ENCODE measurements at places on chromosomes 16 and 17. TPM values are rescaled to one million over a fixed set of nuclear protein-coding genes. Genes with fewer than 3 reads are reported as not detected.
A peak's percentile ranks its signal among the peaks of the same experiment; 100 is the strongest.

DNA sequence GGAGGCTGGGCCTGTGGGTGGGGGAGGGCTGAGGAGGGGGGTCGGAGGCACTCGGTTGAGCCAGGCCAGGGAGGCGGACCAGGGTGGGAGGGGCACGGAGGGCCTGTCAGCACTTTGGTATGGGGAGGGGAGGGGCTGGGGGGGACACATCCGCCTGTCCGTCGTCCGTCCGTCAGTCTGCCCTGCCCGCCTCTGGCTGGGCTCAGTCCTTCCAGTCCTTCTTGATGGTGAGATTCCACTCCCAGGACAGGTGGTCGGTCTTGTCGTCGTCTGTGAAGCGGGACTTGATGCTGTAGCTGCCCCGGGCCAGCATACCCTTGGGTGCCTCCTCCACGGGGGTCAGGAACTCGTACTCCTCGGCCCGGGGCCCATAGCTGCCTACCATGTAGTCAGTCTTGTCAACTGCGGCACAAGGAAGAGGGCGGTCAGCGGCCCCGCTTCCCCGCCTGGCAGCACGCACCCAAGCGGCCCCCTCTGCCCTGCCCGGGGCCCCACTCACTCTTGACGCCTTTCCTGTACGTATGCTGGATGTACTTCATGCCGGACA, 2.4 kb downstream of the ARHGDIA start:
- DNase-seq: no peak

- DNase-seq: no peak
Measured at GRCh38 chr16:66746682-66747081, 4.7 kb downstream of the DYNC1LI2 start.

DNA sequence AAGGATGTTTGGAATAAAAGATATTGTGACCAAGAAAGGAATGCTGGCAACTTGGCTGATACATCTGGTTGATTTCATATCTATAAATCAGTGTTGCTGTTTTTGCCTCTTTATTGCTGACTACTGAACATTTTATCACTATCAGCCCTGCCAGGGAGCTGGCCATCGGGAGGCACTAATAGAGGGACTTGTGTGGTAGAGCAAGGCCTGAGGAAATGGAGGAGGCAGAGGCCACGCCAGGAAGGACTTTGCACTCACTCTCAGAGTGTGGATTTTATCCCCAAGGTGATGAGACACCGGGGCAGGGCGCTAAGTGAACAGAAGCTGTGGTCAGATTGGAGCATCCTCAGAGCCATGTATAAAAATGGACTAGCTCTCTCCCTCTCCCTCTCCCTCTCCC, 9.3 kb upstream of the CYB561 start:
- no peak for DNase-seq

- DNase-seq: no peak
Measured at GRCh38 chr17:41793784-41794539, 7.5 kb upstream of the JUP start.

DNA sequence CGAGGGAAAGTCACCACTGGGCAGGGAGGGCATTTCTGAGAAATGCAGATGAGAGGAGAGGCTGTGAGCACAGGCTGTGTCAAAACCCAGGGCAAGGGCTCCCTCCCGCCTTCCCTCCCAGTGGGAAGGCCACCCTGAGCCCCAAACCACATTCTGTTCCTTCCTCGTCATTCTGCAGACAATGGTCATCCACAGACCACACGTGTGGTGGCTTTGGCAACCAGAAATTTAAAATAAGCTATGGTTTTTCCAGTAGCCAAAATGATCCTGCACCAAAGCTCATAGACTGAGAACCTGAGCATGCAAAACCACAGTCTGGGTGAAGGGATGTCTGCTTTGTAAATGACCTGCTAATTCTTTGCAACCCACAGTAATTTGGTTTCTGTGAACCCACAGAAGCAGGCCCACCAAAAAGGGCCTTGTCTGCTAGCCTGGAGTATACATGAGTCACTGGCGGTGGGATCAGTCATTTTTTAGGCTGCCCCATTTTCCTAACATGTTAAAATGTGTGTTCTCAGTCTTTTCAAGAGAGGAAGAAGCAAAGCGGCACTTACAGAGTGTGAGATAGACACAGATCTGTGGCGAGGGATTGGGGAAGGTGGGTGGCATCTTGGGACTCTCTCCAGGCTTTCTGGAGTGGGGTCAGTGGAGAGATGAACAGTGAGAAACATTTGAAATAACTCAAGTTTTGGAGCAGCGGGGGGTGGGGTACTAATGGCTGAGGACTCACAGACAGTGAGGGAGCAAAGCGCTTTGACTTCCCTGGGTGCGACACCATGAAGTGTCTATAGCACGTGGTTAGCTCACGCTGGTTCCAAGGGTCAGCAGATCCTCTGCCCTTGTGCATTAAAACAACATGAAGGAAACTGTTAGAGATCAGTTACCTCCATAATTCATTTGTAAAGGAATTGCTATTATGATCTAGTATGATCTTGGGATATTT, 20.5 kb downstream of the GRB7 start:
- peak; percentile 43 for DNase-seq

DNA sequence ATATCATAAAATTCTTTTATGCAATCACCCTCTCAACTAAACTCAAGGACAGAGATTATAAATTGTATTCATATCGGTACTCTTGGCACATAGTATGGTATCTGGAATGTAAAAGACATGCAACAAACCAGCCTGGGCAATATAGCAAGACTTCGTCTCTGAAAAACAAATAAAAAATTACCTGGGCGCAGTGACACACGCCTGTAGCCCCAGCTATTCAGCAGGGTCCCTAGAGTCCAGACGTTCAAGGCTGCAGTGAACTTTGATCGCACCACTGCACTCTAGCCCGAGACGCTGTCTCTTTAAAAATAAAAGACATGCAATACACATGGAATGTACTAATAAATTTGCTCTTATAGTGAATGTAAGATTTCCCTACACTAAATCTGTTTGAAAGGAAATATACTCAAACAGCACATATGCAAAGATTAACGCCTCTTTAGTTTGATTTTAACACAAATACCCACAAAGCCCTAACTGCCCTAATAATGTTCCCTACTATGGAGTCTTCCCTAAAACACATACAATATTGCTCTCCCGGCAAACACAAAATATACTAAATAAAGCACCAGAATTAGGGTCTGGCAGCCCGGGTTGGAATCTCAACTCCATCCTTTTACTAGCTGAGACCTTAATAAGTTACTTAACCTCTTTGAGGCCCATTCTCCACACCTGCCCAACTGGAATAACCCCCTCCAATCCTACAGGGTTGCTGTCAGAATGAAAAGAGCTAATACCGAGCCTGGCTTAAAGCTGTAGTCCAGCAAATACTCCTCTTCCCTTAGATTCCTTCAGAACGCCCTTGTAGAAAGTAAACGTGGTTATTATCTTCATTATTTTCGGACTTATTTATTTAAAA, 1.2 kb downstream of the ABCA5 start:
- no peak for DNase-seq

DNA sequence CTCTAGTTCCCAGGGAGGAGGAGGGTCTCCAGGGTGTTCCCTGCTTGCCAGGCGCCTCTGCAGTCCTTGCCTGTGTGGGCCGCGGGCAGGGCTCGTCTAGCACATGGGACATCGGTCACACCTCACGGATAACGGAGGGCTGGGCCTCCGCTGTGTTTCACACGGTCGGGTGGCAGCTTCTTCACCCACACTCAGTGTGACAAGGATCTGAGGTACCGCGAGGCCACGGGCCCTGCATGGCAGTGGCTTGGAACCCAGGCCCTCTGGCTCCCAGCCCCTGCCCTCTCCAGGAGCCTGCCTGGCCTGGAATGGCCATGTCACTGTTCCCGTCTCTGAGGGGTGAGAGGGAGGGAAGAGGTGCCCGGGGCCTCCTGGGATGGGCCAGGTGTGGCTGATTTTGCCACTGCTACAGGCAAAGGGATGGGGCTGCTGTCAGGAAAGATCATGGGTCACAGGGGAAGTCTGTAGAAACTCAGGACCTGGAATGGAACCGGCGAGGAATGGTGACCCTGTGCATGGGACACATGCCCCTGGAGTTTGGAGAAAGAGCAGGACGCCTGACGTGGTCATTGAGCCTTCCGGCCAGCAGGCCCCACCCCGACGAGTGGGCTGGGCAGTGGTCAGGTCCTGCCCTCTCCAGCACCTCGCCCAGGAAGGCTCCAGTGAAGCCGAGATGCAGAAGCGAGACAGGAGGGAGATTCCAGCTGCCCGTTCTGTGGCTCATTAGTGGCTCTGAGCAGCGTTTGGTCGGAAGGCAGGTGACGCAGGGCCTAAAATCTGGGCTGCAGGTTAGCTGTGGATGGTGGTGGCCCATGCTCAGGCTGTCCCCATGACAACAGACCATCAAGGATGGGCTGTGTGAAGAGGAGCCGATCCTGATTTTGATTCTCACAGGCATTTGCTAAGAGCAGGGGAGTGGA, 76.5 kb upstream of the GSE1 start:
- DNase-seq: no peak

DNA sequence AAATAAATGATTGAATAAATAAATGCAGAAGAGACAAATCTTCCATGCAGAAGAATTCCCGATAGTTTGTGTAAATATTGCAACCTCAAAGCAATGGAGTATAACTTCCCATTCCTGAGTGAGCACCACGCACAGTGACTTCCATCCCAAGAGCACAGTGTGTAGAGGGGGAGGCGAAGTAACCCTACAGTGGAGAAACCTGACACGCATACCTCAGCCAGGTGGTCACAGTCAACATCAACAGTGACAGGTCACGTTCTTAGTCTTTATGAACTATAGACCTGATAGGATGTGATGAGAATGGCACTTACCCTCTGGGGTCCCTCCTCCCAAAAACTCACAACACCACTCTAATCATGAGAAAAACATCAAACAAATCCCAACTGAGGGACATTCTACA, 111.6 kb downstream of the DYNLRB2 start:
- no peak for DNase-seq

DNA sequence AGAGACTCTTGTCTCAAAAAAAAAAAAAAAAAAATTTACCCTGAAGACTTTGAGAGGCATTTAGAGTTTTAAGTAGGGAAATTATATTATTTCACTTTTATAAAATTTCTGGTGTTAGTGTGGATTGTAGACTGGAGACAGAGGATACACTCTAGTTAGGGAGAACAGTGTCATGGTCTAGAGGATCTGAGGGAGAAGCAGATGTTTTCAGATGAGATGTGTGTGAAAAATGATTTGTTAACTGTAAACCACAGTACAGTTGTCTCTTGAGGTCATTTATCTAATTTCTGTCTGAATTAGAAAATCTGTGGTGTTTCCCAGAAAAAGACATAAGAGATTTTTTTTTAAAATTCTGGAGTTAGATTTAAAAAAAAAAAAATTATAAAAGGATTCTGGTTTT, 54.8 kb downstream of the NUP88 start:
- DNase-seq: no peak

- DNase-seq: no peak
Measured at GRCh38 chr16:17072104-17072503, 398.7 kb downstream of the XYLT1 start.

DNA sequence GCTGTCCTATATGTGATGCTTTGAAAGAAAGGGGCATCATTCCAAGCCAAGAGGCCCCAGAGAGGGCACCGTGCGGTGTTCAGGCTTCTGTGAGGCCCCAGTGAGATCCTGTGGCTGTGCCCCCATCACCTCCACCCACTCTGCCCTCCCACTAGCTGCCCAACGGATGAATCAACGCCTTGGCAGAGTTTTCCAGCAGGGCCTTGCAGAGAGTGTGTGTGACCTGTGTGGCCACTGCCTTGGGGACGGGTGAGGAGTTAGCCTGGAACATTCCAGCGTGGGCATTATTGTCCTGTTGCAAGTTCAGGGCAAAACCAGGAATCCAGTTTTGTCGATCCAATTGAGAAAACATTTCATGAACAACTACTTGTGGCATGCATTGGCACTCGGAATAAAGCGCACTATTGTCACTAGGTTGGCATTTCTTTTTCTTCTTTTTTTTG, 53.7 kb downstream of the SF3B3 start:
- peak; percentile 79 for DNase-seq

GRCh38 chr17:14768923-14769322, 468.0 kb downstream of the HS3ST3B1 start:
- no peak for DNase-seq

DNA sequence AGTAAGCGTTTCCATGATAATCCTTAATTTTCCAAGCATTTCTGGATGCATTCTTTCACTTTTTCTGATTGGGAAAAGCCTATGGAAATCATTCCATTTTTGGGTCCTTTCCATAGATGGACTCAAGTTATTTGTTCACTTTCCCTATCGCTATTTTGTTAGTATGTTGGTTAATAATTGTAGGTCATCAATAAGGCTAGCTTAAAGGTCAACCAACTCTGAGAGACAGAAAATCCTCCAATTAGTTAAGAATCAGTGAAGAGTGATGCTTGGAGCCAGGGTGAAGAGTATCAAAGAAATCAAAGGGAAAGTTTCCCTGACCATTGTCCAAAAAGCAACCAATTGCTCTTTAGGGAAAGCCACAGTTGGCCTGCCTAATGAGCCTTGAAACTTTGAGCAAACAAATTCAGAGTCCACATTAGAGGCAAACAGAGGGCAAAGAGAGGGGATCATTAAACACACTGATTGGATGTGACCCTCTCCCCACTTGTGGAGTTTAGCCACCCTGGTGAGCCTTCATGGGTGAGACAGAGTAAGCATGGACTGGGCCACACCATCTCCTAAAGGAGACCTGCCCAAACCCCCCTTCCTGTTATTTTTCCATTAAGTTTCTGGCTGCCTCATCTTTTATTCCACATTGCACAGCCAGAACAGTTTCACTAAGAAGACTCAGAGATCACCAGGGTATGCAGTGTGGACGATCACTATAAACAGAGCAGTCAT, 133.4 kb upstream of the DYNLRB2 start:
- no peak for DNase-seq

DNA sequence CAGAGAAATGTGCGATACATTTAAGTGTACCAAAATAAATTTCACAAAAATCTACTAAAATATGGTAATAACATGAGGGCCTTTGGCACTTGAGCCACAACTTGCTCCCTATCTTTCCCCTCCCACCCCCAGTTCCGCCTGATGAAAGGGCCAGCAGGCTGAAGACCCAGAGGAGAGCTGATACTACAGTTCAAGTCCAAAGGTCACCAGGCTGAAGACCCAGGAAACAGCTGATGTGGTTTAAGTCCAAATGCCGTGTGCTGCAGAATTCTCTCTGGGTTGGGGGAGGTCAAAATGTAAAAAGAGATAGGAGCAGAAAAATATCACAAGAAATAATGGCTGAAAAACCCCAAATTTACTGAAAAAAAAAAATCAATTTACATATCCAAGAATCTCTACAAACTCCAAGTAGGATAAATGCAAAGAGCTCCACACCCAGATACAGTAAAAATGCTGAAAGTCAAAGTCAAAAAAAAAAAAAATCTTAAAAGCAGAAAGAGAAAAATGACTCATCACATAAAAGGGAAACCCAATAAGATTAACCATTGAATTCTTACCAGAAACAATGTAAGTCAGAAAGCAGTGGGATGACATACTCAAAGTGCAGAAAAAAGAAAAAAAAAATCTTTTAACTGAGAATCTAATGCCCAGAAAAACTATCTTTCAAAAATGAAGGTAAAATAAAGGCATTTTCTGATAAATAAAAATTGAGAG, 452.1 kb upstream of the ASIC2 start:
- DNase-seq: no peak

Gene IST1
- 171 TPM for total RNA-seq

Gene RAB37
- total RNA-seq: 1.3 TPM

Gene SLFN13
- 20.3 TPM for total RNA-seq

Gene CCL18
- 51.9 TPM for total RNA-seq

Measured in mesenteric fat pad (tissue), 1 donor.